ENCODE measurements at places on chromosomes 6 and 20.

GRCh38 chr6:152170702-152171667, 363.5 kb downstream of the ESR1 start:
- no peak for DNase-seq

- no peak for DNase-seq
These were observed 48.8 kb downstream of the ERMARD start for GRCh38 chr6:169800116-169800667.

DNA sequence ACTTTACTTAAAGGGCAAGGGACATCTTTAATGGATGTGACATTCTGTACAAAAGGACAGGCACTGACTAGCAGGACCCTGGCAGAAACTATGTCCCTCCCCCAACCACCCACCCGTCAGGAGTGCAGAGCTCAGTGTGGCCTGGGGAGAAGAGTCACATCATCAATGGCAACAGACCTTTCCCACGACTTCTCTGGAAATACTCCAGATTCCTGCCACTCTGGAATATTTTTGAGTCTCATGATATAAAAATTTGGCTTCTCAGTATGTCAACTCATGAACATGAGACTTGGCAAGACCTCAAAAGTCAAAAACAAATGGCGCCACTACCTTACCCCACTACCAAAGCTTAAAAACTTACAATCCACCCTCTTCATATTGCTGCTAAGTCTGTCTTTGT, 118.3 kb downstream of the SLC23A2 start:
- DNase-seq = no peak

- DNase-seq = no peak
These were observed 43.3 kb downstream of the SNX5 start for GRCh38 chr20:17925141-17925939.

GRCh38 chr20:53480913-53481312, 112.7 kb downstream of the ZNF217 start:
- no peak for DNase-seq

DNA sequence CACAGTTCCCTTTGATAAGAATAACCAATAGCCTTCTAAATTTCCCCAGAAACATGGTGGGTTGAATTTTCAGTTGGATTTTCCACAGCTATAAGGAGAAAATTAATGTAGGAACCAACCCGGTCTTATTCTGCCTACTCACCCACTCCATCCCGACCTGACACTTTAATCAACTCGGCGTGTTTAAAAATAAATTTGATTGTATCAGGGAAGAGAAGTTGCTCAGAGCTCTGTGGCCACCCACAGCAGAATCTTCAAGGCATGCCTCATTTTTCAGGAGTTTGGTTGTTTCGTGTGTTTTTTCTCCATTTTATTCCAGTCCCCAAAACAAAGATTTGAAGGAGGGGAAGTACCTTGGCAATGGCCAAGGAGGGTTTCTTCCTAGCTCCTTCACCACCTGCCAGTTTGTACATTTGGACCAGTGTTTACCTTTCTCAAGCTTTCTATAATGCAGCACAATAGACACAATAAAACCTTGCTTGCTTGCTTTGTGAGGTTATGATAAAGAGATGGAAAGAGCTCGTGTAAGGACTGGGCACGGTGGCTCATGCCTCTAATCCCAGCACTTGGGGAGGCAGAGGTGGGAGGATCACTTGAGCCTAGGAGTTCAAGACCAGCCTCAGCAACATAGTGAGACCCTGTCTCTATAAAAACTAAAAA, 297.2 kb upstream of the JARID2 start:
- DNase-seq = no peak

DNA sequence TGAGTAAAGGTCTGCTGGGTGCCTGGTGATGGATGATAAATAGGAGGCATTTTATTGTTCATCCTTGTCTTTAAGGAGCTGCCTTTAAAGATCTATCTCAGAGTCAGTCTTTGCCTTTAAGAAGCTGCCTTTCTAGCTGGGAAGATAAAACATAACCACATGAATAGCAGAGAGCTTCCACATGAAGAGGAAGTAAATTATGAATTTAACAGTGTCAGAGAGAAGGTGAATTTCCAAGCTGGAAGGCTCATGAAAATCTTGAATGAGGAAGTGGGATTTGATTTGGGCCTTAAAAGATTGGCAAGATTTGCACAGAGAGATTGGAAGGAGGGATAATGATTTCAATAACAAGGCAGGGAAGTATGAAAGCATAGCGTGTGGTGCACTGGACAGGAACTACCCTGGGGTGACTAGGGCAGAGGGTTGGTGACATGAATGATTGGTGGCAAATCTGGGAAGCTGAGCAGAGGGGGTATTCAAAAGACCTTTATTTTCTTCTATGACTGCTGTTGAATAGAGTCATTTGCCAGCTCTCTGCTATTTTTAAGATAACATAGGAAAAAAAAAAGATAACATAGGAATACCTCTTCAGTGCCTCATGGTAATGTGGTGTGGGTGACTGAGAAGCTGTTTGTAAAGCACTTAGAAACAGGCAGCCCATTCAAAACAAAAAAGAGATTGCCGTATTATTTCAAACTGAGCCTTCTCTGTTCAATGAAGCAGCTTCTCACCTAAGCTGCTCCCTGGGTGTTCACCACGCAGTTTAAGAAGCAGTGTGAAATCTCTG, 591.6 kb downstream of the PKHD1 start:
- DNase-seq = no peak

DNA sequence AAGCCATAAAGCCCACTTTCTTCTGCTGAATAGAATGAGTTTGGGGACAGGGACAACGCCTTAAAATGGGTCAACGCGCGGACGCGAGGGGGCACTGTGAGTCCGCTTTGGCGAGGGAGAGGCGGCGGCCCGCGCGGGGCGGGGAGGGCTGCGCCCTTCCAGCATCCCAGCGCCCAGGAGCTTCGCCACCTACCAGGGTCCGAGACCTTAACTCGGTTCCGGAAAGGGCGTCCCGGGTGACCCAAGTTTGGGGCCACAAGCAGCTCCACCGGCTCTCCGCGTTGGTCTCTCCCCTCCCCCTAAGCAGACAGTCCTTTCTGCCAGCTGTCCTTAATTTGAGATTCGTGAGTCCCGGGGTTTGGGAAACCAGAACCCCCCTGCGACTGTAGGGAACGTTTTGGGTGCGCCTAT, 1.8 kb upstream of the SAMD5 start:
- no peak for DNase-seq

- DNase-seq = no peak
These were observed 199.6 kb upstream of the RREB1 start for GRCh38 chr6:6908121-6908520.

DNA sequence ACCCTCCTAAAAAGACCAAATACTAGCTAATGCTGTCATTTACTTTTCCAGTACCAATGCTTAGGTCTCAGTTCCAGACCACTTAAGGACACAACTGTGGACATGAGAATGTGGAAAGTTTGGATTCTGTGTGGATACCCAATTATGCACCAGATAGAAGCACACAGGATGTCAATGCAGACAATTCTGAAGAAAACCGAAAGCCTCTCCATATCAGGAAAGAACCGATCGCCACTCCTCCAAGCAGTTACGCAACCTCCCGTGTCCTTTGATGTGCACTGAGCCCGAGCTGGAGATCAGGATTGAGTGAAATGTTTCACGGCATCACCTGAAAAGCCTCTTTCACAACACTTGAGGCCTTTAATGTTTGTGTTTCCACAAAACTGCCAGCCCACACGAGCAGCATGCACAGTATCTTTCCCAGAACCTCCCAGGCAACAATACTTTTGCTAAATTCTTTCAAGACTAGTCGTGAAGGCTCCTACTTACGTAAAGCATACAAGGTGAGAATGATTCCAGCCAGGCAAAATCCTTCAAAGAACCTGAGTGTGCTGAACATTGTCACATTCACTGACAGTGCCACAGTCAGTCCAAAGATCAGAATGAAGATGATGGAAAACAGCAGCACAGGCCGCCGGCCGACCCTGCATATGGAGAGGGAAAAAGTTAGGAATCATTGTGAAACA, 47.0 kb downstream of the SLC22A23 start:
- no peak for DNase-seq

DNA sequence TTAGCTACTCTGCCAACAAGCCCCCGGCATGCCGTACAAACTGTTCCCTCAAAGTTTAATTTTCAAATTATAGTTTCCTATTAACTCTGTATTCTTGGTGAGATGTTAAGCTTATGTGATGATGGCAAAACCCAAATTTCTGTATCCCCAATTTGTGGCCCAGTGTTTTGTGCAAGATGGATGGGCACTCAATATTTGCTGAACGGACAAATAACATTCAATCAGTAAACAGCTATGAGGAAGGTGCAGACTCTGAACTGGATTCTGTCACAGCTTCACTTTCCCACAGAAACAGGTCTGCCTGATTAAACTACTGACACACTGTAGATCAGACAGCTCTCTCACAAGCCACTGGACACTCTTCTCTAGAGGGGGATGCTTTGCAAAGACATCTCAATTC, 54.1 kb downstream of the NUDT3 start:
- DNase-seq = no peak

- DNase-seq = no peak
These were observed 6.3 kb downstream of the SDCBP2 start for GRCh38 chr20:1322511-1323245.

GRCh38 chr6:155782320-155782731, 326.7 kb upstream of the NOX3 start:
- no peak for DNase-seq

- DNase-seq = no peak
These were observed 238.8 kb upstream of the ECI2 start for GRCh38 chr6:4374216-4374615.

DNA sequence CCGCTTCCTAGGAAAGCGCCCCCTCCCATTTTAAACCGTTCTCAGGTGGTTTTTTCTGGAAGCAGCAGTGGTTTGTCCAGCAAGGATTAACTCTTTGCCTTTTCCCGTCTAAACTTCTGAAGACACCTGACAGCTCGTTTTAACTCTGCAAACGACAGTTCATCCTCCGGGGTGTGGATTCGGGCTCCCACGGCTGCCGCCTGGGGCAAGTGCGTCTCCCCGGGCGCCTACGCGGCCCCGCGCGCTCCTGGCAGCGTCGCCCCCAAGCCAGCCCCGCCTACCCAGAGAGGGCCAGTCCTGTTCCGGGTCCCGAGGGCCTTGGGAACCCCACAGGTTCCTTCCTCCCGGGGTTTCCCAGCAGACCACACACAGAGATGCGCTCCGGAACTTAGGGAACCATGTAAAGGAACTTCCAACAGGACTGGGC, 54.4 kb downstream of the PRR18 start:
- no peak for DNase-seq

All from cortex of kidney (tissue), 1 donor.